ENCODE measurements at places on chromosomes 3 and 15.

GRCh38 chr15:68612503-68612902 lies 33.7 kb downstream of the CORO2B start:
- DNase-seq = no peak

DNA sequence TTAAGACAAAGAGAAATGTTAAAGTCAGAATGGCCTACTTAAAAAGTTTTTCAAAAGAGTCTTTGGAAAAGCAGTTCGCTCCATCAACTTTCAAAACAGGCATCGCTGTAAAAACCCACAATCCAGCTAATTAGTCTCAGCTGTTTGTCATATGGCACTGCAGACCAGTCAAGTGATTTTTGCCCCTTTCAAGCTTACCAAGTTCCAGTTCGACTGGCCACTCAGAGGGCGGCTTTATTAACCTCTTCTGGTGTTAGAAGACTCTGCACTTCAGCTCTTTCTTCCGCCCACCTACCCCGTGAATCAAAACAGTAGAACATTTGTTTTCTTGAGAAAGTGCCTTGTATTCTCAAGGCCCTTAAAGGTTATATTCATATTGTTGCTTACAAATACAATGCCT lies 19.3 kb downstream of the RAB27A start:
- DNase-seq = no peak

DNA sequence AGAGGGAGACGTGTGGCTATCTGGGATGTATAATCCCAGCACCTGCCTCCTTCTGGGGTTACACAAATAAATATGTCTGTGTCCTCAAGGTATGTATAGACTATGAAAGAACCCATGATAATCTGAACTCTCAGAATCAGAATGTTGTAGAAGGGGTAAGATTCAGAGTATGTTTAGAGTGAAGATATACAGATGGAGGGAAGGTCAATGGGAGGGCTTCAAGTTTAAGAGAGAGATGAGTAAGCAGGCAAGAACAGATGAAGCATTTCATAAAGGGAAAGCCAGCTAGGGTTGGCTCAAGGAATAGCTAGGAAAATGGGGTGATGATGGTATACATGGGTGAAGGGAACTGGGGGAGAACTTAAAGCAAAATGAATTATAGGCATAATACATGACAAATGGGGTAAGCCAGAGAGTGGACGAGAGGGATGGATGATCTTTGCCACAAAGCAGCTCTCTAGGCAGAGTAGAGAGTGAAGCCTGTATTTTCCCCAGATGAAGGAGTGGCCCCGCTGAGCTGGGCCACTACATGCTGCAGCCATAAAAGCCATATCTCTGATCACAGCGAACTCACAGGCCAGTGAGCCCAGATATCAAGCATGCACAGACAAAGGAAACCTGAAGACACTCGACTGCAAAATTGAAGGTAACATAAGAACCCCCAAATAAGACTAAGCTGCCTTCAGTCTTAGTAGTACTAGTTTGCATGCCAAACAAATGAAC lies 15.9 kb upstream of the ZBTB38 start:
- no peak for DNase-seq

GRCh38 chr3:109224333-109224732 lies 87.8 kb downstream of the C3orf85 start:
- DNase-seq = no peak

GRCh38 chr3:112602217-112602838 lies 38.6 kb downstream of the CCDC80 start:
- DNase-seq = no peak

DNA sequence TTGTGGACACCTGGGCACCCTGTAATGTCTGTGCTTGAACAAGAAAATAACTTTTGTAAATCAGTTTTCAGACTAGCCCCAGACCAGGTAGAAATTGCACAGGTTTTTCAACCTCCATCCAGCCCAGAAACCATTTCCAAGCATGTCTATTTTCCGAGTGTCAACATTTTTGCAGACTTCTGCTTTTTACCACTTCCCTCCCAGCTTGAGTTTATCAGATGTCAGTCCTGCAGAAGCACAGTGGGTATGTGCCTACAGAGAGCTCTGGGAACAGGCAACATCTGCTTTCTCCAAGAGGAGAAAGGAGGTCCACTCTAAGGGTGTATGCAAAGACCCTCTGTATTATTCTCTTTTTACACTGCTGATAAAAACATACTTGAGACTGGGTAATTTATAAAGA lies 83.9 kb downstream of the LRRK1 start:
- peak; percentile 6 for DNase-seq

GRCh38 chr15:38624244-38625205 lies 59.9 kb upstream of the RASGRP1 start:
- DNase-seq = peak; percentile 56

GRCh38 chr3:39267631-39268548 lies 11.9 kb downstream of the CX3CR1 start:
- DNase-seq = no peak

DNA sequence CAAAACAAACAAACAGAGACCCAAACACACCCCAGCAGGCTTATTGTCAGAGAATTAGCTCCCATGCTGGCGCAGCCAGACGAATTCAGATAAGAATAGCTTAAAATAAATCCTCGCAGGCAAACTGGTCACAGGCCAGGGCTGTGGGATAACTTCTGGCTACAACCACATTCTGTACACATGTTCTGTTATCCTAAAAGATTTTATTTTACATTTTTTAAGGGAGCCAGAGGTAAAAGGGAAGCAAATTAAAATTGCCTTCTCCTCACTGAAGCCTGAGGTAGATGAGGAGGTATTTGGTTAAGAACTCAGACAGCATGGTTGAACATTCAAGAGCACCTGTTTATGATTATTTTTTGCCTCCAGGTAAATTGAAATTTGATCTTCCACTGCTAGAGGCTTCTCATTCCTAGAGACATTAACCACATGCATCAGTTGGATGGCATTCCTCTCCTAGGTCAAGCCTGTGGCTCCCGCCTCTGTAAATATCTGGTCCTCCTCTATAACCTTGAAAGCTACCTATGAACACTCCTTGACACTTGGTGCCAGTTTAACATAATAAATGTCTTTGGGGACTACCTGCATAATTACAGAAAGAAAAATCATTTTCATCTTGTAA lies 190.3 kb downstream of the SATB1 start:
- no peak for DNase-seq

DNA sequence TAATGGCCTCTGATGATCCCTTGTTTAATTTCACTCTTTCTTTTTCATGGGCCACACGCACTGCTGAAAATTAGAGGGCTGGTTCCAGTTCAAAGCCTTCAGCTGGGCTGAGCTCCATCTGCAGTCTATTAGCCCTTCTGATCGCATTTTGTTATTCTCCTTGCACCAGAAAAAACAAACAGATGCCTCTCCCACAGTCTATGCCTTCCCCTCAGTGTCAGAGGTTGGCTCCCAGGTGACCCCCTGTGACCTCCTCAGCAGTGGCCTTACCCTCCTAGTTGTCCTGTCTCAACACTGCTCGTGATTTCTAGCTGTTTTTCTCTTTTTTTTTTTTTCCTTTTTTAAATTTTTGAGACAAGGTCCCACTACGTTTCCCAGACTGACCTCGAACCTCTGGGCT lies 77.1 kb upstream of the PRTG start:
- DNase-seq = no peak

- DNase-seq = no peak
These were observed 25.1 kb downstream of the ADCY5 start for GRCh38 chr3:123423806-123424205.

GRCh38 chr3:18667552-18667951 lies 242.4 kb upstream of the SATB1 start:
- DNase-seq = no peak

DNA sequence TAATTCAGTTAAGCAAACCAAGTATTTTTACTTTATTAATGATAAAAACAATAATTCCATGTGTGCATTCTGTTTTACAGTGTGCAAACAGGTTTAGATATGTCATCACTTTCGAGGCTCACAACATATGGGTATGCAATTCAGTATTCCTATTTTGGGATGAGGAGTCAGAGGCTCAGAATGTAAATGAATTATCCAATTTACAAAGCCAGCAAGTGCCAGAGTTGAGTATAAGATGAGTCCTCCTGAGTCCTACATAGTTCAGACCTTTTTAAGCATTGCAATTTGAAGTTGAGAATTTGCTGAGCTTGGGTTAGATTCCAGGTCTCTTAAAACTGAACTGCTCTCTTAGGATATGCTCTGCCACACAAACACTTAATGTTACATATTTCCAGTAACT lies 424.2 kb upstream of the ROBO2 start:
- no peak for DNase-seq

DNA sequence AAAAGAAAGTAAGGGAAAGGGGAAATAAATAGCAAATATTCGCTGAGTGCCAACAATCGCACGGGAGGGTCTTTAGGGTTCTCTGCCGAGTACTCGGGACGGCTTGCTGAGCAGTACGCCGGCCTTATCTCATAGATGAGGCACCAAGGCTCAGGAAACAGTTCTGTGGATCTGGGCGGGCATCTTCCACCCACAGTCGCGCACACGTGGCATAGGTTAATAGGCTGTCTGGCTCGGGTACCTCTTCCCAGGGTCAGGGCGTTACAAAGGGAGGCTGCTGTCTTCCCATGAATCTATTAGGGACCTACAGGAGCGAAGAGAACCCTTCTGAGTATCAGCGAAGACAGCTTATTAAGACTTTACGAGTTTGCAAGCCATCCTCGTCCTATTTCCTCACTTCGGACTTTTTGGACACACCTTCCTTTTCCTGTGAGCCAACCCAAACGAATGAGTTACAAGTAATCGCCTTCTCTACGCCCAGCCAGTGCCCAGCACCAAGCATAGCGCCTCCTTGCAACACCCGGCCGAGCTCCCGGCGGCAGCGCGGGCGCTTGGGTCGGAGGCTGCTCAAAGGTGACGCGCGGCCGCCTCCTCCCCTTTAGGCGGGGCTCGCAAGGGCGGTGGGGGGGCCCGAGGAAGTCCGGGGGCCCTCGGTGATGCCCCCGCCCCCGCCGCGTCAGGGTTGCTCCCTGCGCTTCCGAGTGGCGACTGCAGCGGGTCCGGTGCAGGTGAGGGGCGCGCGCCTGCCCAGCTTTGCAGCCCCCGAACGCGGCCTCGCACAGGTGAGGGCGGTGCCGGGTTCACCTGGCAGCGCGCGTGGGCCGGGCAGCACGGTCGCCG lies at the start of gene MCTP2:
Gene MCTP2, plus strand, starts transcription at position 679 of the 840 bp plus-strand sequence. CDS start 66,705 bp downstream, outside the sequence.
- peak; percentile 79 for DNase-seq

DNA sequence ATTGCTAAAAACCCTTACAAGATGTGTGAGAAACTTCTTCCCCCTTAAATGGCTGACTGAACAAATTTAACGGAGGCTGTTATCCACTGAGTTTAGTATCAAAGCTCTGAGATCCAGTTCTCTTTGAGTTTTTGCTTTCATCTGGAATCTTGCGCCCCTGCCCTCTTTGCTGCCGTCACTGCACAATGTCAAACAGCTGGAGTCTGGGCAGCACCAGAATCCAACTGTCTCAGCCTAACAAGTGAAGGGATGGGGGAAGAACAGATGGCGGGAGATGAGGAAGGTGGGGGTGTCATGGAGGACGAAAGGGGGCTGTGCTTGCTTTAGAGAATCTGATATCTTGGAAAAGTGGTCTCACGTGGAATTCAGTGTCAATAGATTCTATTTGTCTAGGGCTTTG lies 7.0 kb upstream of the BOC start:
- DNase-seq = no peak

DNA sequence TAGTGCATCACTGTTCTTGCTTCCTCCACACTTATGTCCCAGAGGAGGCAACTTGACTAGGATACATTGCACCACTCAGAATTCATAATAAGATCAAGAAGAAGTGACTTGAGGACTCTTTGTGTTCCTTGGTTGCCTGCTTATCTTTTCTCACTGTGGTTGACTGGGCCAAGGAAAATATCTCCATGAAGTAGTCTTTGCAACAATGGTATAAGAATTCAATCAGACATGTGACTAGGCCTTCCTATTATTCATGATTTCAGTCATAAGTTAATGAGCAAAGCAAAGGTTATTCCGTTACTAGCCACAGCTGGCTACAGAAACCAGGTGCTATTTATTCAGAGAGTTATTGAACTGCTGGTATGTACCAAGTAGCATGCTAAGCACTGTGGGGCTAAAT lies 359.3 kb downstream of the RORA start:
- no peak for DNase-seq

- no peak for DNase-seq
These were observed 17.4 kb upstream of the ITGA11 start for GRCh38 chr15:68449389-68449788.

GRCh38 chr15:59268168-59268851 lies 61.7 kb downstream of the LDHAL6B start:
- no peak for DNase-seq

DNA sequence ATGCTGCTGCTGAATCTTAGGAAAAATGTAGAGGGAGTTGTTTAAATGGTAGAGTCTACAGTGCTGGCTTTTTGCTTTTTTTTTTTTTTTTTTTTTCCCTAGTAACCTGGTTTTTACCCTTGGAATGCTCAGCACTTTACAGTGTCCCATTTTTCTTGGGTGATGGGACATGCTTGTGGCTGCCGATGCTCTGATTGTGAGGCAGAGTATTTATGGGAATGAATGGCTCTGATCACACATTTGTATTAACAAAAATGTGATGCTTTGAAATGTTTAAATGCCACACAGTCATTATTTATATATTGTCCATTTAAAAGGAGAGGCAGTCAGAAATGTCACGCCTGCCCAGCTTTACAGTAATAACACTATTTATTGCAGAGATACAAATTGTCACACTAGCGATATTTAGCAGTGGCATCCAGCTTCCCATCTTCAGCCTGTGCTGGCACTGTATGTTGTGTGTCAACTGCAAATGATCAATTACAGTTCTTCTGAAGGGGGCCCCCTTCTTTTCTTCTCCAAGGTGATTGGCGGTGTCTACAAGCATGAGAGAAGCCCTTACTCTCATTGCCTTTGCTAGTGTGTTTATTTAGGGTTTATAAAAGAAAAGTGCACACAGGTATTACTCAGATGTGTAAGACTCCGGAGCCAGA lies 30.9 kb upstream of the IGF1R start:
- no peak for DNase-seq

Data from femur (tissue), 1 donor.